GM12864 (cell line): ENCODE measurements at places on chromosomes 11 and 22.

- no peak for DNase-seq
Measured at GRCh38 chr11:61499816-61500491, 8.6 kb upstream of the LRRC10B start.

DNA sequence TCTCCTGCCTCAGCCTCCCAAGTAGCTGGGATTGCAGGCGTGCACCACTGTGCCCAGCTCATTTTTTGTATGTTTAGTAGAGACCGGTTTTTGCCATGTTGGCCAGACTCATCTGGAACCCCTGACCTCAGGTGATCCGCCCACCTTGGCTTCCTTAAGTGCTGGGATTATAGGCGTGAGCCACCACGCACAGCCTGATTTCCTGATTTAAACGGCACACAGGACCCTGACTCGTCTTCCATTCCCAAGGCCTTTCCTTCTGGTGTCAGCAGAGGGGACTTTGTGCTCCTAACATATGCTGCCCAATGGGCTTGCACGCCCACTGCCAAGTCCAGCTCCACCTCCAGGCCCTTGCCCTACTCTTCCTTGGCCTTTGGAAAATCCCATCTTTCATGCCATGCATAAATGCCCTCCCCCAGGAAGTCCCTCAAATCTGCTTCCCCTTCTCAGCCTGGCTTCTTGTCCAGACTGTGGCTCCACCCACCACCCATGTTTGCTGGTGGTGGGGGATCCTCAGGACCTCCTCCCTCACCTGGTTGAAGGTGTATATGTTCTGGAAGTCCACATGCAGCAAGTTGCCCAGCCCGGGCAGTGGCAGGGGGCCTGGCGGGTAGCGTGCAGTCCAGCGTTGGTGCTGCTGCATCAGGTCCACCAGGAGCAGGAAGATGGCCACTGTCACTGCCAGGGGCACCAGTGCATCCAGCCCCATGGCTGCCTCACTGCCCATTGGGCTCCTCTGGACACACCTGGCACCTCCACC, 23.9 kb upstream of the CYP2D6 start:
- DNase-seq = no peak

DNA sequence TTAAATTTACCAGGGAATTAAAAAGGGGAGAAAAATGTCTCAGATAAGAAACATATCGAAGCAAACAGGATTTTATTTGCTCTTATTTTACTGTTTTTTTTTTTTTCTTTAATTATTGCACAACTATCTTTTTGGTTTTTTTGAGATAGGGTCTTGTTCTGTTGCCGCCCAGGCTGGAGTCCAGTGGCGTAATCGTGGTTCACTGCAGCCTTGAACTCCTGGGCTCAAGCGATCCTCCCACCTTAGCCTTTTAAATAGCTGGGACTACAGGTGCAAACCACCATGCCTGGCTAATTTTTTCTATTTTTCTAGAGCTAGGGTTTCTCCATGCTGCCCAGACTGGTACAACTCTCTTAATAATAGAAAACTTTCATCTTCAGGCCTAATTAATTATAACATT, 32.5 kb downstream of the DRG1 start:
- DNase-seq = no peak

DNA sequence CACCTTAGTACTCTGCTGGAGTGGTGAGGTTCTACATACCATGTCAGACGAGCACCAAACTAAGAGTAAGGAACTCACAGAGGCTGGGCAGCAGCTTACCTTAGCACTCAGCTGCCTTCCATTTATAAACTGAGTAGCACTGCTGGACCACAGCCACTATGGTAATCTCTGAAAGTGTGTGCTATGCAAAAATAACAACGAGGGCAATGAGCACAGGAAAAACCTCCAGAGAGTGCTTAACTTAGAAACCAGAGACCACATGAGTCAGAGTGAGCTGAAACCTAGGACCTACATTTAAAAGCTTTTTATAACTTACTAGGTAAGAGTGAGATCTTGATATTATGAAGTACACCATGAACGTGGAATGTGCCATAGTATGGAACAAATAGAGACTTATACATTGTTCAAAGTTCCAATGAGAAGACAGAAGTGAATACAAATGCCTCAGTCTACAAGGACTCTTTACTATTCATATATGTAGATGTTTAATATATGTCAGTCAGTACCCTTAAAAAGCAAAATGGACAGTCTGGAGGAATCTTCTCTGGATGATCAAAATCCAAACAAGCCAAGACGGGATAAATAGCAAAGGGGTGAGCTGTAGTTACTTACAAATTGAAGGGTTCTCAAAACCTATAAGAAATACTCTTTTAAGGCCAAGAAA, 17.2 kb upstream of the CD59 start:
- DNase-seq = peak; percentile 68

- DNase-seq = no peak
Measured at GRCh38 chr22:27195094-27195493, 537.7 kb downstream of the MIAT start.

DNA sequence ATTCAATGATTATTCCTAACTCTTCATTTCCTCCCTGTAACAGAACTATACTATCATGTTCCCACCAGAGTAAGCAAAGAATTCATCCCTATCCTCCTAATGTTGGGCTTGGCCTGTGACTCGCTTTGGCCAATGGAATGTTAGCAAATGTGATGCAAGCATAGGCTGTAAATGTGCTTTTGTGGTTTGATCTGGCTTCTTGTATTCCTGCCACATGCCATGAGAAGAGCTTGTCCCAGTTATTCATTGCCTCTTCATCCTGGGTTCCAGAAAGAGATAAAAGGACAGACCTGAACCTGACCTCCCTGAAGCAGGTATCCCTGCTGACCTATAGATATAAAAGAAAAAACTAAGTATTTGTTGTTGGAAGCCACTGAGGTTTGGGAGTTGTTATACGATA, 51.0 kb downstream of the SYTL2 start:
- DNase-seq = no peak

- DNase-seq = no peak
Measured at GRCh38 chr22:39514373-39514973, 5.9 kb upstream of the ATF4 start.

DNA sequence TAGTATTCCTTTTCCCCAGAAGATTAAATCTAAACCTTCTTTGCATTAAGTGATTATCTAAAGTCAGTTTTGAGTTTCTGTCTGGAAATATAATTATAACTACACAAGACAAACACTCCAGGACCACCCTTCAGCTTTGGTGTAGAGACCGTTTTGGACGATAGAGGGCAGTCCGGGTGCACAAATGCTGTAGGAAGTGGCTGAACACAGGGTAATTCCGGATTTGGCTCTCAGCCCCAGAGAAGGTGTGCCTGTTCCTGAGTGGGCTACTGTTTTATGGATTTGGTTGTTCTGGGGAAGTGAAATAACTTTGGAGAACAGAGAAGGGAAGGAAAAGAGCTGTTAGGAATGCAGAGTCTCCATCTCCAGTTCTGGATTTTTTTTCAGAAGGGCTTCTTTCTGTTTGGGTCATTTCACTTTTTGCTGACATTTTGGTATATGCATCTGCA, 14.8 kb downstream of the EXT2 start:
- peak; percentile 25 for DNase-seq

- DNase-seq = no peak
Measured at GRCh38 chr11:1863352-1864216, 10.7 kb downstream of the LSP1 start.

- no peak for DNase-seq
Measured at GRCh38 chr11:44638032-44638431, 72.6 kb downstream of the CD82 start.

GRCh38 chr11:86918973-86919372, 36.2 kb downstream of the FZD4 start:
- no peak for DNase-seq

DNA sequence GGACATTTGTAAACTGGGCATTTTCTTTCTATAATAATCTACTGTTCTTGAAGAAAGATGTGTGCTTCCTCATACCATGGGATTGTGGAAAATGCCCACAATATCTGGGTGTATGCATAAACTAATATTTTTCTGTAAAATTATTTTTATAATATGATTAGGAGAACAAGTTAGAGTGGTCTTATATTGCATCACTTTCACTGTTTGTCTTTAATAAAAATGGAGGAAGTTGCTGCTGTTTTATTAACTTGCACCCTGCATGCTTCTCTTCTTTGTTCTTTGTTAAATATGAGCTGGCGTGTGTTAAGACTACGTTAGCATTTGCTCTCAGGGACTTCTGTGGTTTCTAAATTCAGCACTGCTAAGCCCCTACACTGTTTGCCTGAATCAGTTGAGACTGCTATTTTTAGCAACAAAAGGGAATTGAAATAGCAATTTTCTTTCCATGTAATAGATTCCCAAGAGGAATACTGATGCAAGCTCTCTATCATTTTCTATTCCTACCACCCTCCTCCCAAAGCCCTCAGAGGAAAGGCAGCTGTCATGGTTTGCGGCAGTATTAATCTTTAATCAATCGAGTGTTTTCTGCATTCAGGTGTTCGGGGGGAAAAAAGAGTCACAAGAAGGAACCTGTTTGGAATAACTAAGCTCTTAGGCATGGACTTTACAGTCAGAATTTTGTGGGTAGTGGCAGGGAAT, 56.1 kb downstream of the HSD17B12 start:
- no peak for DNase-seq

- no peak for DNase-seq
Measured at GRCh38 chr11:110362971-110363509, 66.6 kb upstream of the RDX start.

- no peak for DNase-seq
Measured at GRCh38 chr22:24514241-24515026, 19.3 kb downstream of the UPB1 start.

DNA sequence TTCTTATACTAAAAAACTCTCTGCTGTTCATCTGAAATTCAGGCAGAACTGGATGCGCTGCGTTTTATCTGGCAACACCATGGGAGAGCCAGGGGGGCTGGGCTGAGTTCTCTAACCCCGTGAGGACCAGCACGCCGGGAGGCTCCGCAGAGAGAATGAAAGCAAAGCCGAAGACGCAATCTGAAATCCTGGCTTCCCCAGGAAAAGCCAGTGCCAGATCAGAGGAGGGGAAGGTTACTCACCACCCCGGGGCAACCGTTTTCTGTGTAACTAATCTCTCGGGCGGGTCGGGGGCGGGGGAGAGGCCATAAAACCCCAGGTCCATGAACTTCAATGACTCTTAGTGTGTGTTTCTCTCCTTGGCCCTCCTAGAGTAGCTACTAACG, 99.4 kb downstream of the SHANK2 start:
- DNase-seq = no peak

GRCh38 chr11:30666817-30667216, 80.7 kb upstream of the MPPED2 start:
- DNase-seq = no peak

DNA sequence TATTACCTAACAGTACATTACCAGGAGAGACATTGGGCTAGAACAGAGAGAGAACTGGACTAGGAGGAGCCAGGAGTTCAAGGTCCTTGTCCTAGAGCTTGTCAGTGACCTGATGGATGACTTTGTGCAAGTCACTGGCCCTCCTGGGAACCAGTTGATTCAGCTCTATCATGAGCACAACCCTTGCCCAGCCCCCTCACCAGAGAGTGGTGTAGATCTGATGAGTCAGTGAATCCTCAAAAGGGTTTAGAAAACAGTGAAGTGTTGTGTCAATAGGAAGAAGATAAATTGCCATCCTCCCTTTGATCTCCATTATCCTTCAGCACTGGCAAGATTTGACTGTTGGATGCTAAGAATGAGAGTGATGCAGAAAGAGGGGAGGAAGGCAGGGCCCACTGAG, 24.3 kb downstream of the NEU3 start:
- no peak for DNase-seq

DNA sequence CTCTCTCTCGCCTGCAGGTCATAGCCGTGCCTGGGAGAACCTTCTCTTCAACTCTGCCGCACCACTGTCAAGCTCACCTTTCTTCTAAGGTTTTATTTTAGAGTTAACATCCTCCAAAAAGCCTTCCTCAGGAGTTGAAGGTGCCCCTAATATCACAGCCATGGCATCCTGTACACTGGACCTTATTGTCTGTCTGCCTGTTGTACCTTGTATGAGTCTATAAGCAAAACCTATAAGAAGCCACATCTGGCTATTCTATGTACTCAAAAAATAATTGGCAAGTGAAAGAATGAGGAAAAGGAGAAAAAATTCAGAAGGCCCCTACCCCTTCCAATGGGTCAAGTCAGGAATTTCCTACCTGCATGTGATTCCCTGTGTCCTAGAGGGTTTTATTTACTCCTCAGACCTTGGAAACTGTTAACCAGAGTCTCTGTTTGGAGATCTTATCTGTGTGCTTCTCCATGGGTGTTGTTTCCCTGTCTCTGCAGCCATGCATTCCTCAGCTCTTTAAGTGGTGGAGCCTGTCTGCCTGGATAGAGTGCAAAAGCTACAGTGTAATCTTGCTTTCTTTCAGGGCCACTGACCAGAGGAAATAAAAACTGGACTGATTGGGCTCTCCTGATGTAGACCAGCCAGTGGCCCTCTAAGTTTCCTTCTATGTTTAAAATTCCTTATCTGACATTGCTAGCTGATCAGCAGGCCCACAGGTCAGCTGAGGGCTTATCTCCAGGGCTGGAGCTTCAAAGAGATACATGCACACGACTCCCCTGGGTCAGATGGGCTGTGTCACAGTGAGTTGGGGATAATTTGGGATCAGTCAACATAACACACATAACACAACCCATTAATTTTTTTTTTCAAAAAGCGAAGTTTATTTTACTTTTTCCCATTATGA, 37.6 kb upstream of the TMEM135 start:
- DNase-seq = no peak

DNA sequence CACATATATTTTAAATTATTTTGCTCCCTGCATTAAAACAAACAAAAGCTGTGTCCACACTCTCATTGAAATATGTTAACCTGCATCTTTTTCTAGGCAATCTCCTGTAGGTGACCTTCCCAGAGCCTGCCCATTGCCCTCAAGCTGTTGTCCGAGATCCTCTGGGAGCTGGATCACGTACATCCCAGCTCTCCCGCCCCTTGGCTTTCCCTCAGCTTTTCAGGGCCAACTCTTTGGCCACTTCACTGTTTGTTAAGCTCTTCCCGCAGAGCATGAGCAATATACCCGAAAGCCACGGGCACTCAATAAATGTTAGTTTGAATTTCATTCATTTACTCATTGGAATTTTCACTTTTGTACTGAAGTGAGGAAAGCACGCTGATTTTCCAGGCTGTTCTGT, 32.2 kb downstream of the ELMOD1 start:
- DNase-seq = no peak

- DNase-seq = no peak
Measured at GRCh38 chr11:116823031-116823843, at the start of gene APOA4. TSS of gene APOA4 (minus strand) at chr11:116823304. CDS start at chr11:116823191, 113 bp downstream.

- DNase-seq = no peak
Measured at GRCh38 chr22:32864041-32864440, 62.5 kb downstream of the TIMP3 start.
